Sigmoid colon (tissue), 7 donors: ENCODE measurements at places on chromosomes 7 and 10. TPM values are rescaled to one million over a fixed set of nuclear protein-coding genes. Genes with fewer than 3 reads are reported as not detected.

- H3K36me3 ChIP-seq = no peaks in the 10 kb centered on the region
- no peak for DNase-seq
- H3K27me3 ChIP-seq = no peaks in the 10 kb centered on the region
- no peak overlapping the region for H3K4me3 ChIP-seq
- H3K4me1 ChIP-seq = no peaks in the 10 kb centered on the region
- no peak overlapping the region for H3K27ac ChIP-seq
Observed at GRCh38 chr10:128386816-128387604, 260.8 kb upstream of the MKI67 start.

DNA sequence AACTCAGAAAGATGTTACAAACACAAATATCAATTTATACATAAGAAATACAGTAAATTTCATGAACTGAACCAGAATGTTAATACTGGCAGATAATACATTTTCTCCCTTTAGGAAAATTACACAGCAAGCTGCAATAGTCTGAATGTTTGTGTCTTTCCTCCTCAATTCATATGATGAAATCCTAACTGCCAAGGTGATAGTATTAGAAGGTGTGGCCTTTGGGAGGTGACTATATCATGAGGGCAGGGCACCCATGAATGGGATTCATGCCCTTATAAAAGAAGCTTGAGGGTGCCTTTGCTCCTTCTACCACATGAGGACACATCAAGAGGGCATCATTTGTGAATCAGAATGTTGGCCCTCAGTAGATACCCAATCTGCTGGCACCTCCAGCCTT, 64.3 kb upstream of the GPR22 start:
- H3K27me3 ChIP-seq = no peaks in the 10 kb centered on the region
- H3K27ac ChIP-seq = no peak overlapping the region
- no peak for DNase-seq
- no peaks in the 10 kb centered on the region for H3K4me1 ChIP-seq

GRCh38 chr7:137985253-137985896, 16.5 kb downstream of the CREB3L2 start:
- no peaks in the 10 kb centered on the region for H3K36me3 ChIP-seq
- H3K27ac ChIP-seq = peak overlapping the region; percentile 92
- peaks cover 97% of the 10 kb centered on the region for H3K4me1 ChIP-seq

GRCh38 chr10:79070606-79071395, 2.0 kb downstream of the ZMIZ1 start:
- H3K27ac ChIP-seq = peak overlapping the region; percentile 99
- H3K36me3 ChIP-seq = no peaks in the 10 kb centered on the region
- peak overlapping the region; percentile 81 for H3K4me3 ChIP-seq
- H3K27me3 ChIP-seq = no peaks in the 10 kb centered on the region
- DNase-seq = peak; percentile 98

Gene CUZD1
- total RNA-seq = not detected

GRCh38 chr10:65723525-65723924, 1202.3 kb upstream of the LRRTM3 start:
- no peaks in the 10 kb centered on the region for H3K27me3 ChIP-seq
- H3K36me3 ChIP-seq = no peaks in the 10 kb centered on the region
- no peak overlapping the region for H3K27ac ChIP-seq
- H3K4me3 ChIP-seq = no peak overlapping the region
- no peak for DNase-seq

- H3K36me3 ChIP-seq = no peaks in the 10 kb centered on the region
- DNase-seq = no peak
- H3K4me3 ChIP-seq = no peak overlapping the region
- H3K27me3 ChIP-seq = peaks cover 5% of the 10 kb centered on the region
- no peak overlapping the region for H3K27ac ChIP-seq
Observed at GRCh38 chr10:101848894-101849351, 5.3 kb upstream of the KCNIP2 start.

- H3K4me1 ChIP-seq = no peaks in the 10 kb centered on the region
- H3K27ac ChIP-seq = no peak overlapping the region
- H3K4me3 ChIP-seq = no peak overlapping the region
- H3K27me3 ChIP-seq = no peaks in the 10 kb centered on the region
- no peaks in the 10 kb centered on the region for H3K36me3 ChIP-seq
Observed at GRCh38 chr10:7649673-7650300, 17.0 kb downstream of the ITIH5 start.

Gene AOAH
- 13.6 TPM for total RNA-seq

Gene CRTAC1
- 3.8 TPM for total RNA-seq

DNA sequence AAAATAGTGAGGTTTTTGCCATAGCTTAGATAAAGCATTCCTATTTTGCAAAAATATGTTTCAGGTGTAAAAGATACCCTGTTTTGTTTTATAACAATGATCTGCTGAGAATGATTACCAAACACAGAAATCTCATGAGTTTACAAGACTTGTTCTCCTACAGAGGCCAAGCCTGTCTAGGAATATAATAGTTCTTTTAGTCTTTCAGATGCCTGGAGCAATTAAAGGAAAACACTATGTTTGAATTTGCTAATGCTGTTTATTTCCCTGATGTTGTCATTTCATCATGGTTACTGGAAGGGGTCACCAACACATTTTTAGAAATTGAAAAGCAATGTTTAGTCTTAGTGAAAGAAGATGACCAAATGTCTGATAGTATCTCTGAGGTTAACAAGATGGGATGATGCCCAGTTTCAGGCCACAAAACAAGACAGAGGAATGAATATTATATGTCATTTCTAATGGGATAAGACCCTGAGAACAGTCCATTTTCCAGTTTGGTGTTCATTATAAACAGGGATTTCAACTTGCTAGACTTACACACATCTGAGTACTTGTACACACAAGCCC, 559.9 kb downstream of the INHBA start:
- H3K27me3 ChIP-seq = no peaks in the 10 kb centered on the region
- no peaks in the 10 kb centered on the region for H3K36me3 ChIP-seq
- H3K27ac ChIP-seq = no peak overlapping the region

Gene DPYSL4
- total RNA-seq = 0.55 TPM

Gene MKX
- total RNA-seq = 13.9 TPM

DNA sequence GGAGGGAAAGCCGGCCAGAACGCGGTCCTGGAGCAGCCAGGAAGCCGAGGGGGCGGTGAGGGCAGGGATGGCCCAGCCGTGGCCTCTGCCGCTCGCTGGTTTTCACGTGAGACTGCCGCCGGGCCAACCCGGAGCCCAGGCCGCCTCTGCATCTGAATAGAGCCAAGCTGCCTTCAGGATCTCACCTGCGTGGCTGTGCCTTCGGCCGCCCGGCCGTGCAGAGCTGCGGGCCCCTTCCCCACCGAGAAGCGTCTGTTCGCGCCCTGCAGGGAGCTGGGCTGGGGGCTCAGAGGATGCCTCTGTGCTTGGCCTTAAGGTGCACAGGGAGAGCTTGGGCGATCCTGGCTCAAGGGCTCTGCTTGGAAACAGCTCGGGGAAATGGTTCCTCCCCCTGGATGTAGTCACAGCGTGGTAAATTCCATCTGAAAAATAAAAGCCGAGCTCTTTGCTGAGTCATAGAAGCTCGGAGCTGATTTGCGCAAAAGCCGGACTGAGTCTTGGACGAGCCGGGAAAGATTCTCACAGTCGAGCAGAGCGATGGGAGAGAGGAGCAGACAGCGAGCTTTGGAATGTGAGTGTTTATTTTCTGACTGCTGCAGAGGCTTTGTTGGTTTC, at the start of gene JAKMIP3:
JAKMIP3 (plus strand) TSS at position 456 of the 615 bp plus-strand sequence. CDS start 38,863 bp downstream, outside the sequence.
- peak within 1 kb of the TSS; percentile 57 for H3K4me3 ChIP-seq
- peak; percentile 89 for DNase-seq
- H3K4me1 ChIP-seq = peaks cover 23% of the 10 kb centered on the region
- no peaks in the 10 kb centered on the region for H3K27me3 ChIP-seq
- H3K36me3 ChIP-seq = no peaks in the 10 kb centered on the region

DNA sequence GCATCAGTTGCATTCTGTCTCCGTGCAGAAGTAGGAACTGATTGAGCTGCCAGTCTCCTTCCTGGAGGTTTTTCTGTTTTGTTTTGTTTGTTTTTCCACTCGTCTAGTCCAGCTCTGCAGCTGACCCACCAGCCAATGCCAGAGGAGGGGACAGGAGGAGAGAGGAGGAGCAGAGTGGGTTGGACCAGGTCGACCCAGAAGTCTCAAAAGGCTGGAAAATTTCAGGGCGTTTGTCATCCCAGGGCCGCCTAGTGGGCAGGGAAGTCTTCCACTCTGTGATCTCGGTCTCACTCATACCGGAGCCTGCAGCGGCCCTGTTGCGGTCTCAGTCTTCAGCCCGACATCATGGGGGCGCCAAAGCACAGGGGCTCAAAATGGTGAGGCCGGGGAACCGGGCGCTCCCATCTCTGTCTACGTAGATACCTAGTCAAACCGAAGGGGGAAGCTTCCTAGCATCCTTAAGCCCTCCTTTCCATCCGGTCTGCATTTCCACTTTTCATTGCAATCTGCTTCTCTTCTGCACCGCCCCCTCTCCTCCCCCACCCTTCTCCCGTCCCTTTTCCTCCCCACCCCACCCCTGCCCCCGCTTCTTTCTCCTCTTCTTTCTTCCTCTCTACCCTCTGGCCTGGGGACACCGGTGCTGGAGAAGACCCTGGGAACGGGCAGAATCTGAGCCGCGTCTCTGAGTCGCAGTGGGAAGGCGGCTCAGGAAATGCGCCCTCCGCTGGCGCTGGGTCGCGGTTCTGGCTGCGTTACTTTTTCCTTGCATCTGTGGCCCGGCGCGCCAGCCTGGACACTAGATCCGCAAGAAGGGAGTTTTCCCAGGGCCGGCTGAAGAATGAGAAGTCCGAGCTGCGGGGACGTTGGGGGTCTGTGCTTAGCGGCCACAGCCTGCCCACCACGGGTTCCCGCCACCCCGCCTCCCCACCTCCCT, 16.2 kb upstream of the PAX2 start:
- no peak overlapping the region for H3K27ac ChIP-seq
- no peak for DNase-seq
- peaks cover 26% of the 10 kb centered on the region for H3K4me1 ChIP-seq
- H3K27me3 ChIP-seq = peaks cover 43% of the 10 kb centered on the region
- no peaks in the 10 kb centered on the region for H3K36me3 ChIP-seq
- no peak overlapping the region for H3K4me3 ChIP-seq

Gene TRIM50
- 0.54 TPM for total RNA-seq

GRCh38 chr10:34607894-34608293, 207.2 kb downstream of the PARD3 start:
- no peak overlapping the region for H3K27ac ChIP-seq
- H3K4me1 ChIP-seq = peaks cover 4% of the 10 kb centered on the region
- no peaks in the 10 kb centered on the region for H3K36me3 ChIP-seq

GRCh38 chr10:42935466-42935865, 141.4 kb upstream of the RET start:
- H3K27ac ChIP-seq = no peak overlapping the region
- no peak for DNase-seq
- H3K4me1 ChIP-seq = peaks cover 14% of the 10 kb centered on the region
- peaks cover 48% of the 10 kb centered on the region for H3K27me3 ChIP-seq
- H3K4me3 ChIP-seq = no peak overlapping the region

DNA sequence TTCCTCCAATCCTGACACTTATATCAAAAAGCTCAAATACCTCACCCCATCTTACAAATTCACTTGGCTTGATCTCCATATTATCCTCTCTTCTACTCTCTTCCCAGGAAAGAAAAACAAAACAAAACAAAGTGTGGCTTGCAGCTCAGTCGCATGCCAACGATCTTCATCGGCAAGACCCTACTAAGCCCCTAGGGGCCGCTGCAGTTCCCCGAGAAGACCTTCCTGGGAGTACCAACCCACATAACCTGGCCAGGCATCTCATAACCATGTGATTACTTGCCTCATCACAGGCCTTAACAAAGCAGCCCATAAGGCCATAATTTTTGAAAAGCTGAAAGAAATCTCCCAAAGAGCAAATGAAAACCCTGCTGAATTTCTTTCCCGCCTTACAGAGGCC, 103.7 kb downstream of the ZNF92 start:
- H3K4me3 ChIP-seq = no peak overlapping the region
- no peak overlapping the region for H3K27ac ChIP-seq
- H3K36me3 ChIP-seq = no peaks in the 10 kb centered on the region
- no peak for DNase-seq

Gene KCNH2
- 89.5 TPM for total RNA-seq

DNA sequence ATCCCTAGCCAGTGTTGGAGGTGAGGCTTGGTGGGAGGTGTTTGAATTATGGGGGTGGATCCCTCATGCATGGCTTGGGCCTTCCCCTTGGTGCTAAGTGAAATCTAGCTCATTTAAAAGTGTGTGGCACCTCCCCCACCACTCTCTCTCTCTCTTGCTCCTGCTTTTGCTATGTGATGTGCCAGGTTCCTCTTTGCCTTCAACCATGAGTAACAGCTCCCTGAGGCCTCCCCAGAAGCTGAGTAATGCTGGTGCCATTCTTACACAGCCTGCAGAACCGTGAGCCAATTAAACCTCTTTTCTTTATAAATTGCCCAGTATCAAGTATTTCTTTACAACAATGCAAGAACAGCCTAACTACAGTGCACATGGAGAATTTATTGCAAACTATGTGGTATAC, 188.8 kb upstream of the POT1 start:
- no peak for DNase-seq
- H3K4me3 ChIP-seq = no peak overlapping the region
- no peaks in the 10 kb centered on the region for H3K36me3 ChIP-seq
- H3K27me3 ChIP-seq = no peaks in the 10 kb centered on the region

Gene CCL24
- not detected for total RNA-seq

Gene OPALIN
- not detected for total RNA-seq

- H3K27ac ChIP-seq = peak overlapping the region; percentile 74
- H3K27me3 ChIP-seq = no peaks in the 10 kb centered on the region
- peaks cover 13% of the 10 kb centered on the region for H3K36me3 ChIP-seq
- H3K4me1 ChIP-seq = peaks cover 12% of the 10 kb centered on the region
Observed at GRCh38 chr7:6161463-6162330, 110.7 kb downstream of the CYTH3 start.

DNA sequence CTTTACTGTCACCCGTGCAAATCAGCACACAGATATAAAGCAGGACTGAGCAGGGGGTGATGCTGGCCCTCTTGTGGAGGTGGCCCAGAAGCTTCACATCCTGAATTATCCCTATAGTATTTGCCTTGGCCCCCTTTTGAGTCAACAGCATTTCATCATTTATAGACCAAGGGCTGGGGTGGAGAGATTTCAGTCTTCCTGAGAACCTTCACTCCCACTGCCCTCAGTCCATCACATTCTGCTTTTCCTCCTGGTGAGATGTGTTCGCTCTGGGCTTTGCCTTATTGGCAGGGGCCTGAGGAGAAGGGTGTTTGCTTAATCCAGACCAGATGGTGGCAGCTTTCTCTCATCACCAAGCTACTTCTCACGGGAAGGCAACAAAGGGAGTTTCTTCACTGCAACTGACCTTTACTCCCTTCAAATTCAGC, 47.7 kb downstream of the NOC3L start:
- peaks cover 21% of the 10 kb centered on the region for H3K4me1 ChIP-seq
- H3K27me3 ChIP-seq = no peaks in the 10 kb centered on the region
- H3K27ac ChIP-seq = peak overlapping the region; percentile 64
- H3K36me3 ChIP-seq = no peaks in the 10 kb centered on the region
- DNase-seq = no peak
- no peak overlapping the region for H3K4me3 ChIP-seq

- no peaks in the 10 kb centered on the region for H3K27me3 ChIP-seq
- H3K4me3 ChIP-seq = no peak overlapping the region
- H3K27ac ChIP-seq = peak overlapping the region; percentile 69
- no peaks in the 10 kb centered on the region for H3K36me3 ChIP-seq
- H3K4me1 ChIP-seq = peaks cover 3% of the 10 kb centered on the region
Observed at GRCh38 chr7:73900286-73900685, 39.3 kb downstream of the TMEM270 start.

DNA sequence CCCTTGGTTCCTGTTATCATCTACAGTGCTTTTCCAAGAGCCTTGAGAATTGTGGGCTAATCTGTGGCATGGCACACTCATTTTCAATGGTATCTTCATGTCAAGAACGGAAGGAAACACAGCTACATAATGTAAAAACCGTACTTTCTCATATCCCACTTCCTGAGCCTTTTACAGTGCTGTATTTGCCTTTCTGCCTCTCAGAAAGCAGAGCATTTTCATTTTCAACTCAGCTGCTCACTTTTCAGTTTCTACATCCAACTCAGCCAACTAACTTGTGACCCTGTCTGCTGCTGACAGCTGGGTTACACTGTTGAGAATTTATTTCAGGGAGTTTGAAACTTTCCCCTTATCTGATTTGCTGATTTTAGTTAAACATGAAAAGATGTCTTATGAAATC, 875.8 kb upstream of the KCND2 start:
- no peak for DNase-seq
- no peaks in the 10 kb centered on the region for H3K36me3 ChIP-seq
- H3K4me1 ChIP-seq = no peaks in the 10 kb centered on the region
- H3K4me3 ChIP-seq = no peak overlapping the region
